ENCODE measurements at places on chromosomes 5 and 9.

DNA sequence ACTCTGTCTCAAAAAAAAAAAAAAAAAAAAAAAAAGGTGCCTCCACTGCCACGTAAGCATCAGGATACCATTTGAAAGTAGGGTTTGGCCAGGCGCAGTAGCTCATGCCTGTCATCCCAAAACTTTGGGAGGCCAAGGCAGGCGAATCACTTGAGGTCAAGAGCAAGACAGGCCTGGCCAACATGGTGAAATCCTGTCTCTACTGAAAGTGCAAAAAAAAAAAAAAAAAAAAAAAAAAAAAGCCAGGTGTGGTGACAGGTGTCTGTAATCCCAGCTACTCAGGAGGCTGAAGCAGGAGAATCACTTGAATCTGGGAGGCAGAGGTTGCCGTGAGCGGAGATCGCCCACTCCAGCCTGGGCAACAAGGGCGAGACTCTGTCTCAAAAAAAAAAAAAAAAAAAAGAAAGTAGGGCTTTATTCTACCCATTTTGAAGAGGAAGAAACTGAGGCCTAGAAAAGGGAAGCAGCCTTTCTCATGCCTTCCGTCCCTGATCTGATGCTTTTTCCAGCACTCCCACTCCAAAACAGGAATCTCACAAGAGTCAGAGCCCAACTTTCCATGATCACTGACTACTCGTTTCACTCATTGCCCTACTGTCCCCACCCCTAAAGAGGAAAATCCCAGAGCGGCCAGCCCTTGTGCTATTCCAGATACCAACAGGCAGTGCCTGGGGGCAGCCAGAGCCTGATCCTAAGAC, 16.3 kb upstream of the CCIN start:
- no peaks in the 10 kb centered on the region for H3K36me3 ChIP-seq
- H3K27ac ChIP-seq, result peak overlapping the region; percentile 88
- peaks cover 59% of the 10 kb centered on the region for H3K4me1 ChIP-seq
- no peak for DNase-seq
- H3K4me3 ChIP-seq, result no peak overlapping the region

DNA sequence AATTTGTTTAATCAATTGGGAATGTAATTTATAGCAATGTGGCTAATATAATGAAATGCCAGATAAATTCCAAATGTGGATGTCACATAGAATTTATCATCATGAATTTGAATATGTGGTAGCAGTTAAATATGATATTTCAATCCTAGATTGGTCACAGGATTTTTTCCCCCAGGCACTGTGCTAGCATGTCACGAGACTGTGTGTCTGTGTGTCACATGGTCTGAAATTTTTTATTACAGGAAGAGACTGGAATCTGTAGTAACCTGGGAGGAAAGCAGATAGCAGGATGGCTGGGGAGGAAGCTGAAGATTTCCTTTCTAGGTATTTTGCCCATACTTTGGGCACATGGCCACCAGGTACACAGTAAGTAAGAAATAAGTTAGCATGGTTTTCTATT, 35.4 kb upstream of the MSH3 start:
- no peaks in the 10 kb centered on the region for H3K27me3 ChIP-seq
- DNase-seq, result no peak
- no peak overlapping the region for H3K27ac ChIP-seq
- H3K36me3 ChIP-seq, result no peaks in the 10 kb centered on the region
- no peak overlapping the region for H3K4me3 ChIP-seq
- H3K4me1 ChIP-seq, result no peaks in the 10 kb centered on the region

DNA sequence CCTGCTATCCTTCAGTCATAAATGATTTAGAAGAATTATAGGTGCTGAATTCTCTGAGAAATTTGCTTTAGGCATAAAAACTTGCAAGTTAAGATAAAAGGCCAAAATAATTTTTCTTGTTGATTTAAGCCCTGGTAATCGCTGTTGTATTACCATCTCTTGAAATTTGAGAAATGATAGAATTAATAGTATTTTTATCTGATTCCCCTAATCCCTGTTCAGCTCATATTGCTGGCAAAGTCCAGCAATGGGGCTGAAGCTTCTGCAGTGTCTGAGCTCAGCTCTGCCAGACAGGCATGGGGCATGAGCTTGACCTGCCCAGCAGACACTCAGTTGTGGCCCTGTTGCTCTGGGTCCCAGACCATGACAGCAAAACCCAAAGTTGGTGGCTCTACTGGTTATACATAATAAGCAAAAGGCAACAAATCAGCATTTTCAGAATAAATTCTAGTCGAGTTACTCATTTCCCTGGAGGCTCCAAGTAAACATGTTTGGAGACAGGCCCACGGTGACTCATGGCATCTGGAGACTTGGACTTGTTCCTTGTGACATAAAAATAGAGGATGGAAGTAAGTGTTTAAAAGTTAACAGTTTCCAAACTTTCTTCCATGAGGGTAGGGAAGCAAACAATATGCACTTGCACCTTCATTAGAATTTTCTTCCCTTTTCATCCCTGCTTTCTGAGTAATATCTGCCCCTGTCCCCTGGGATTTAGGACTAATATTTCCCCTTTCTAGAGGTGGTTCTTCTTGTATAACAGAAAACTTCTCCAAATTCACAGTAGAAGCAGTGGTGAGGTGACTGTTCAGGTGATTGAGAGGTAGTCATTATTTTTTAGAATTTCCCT, 60.2 kb upstream of the SLC2A8 start:
- DNase-seq, result no peak
- H3K4me1 ChIP-seq, result no peaks in the 10 kb centered on the region
- no peak overlapping the region for H3K27ac ChIP-seq
- H3K4me3 ChIP-seq, result no peak overlapping the region
- H3K36me3 ChIP-seq, result no peaks in the 10 kb centered on the region
- no peaks in the 10 kb centered on the region for H3K27me3 ChIP-seq

DNA sequence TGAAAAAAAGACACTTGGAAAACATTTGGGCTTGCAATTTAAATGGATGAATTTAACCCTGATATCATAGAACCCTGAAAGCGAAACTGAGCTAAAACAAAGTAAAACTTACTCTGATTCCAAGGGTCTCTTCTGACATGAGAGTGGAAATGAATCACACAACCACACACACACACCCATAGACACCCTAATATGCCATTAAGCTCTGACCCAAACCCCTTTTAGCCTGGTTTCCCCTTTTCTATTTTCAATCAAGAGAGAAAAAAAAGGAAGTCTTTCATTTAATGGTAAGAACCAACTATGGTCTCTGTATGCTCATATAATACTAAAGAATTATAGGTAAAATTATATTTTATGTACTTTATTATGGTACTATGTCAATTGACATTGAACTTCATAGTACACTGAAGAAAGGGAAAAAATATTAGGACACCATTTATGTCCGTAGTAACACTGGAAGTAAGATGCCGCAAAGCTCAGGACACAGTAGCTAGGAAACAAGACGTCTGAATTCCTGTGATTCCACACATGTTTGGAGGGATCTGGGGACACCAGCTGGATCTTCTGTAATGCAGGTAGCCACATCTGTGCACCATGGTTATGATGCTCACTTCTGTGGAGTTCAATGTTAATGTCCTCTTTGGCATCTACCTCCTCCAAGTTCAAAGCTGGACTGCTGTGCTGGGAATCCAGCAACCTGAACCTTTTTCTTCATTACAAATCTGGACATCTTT, 95.8 kb downstream of the PCSK1 start:
- H3K4me1 ChIP-seq, result no peaks in the 10 kb centered on the region
- no peaks in the 10 kb centered on the region for H3K27me3 ChIP-seq
- H3K36me3 ChIP-seq, result no peaks in the 10 kb centered on the region
- DNase-seq, result no peak

- H3K4me1 ChIP-seq, result peaks cover 22% of the 10 kb centered on the region
- H3K27ac ChIP-seq, result peak overlapping the region; percentile 95
- H3K36me3 ChIP-seq, result peaks cover 16% of the 10 kb centered on the region
- no peak for DNase-seq
- H3K4me3 ChIP-seq, result peak overlapping the region; percentile 90
These were observed 778 bp downstream of the TRIM41 start for GRCh38 chr5:181223729-181224389.

All from naive thymus-derived CD4-positive, alpha-beta T cell (primary cell).